ENCODE measurements at places on chromosomes 4 and X. TPM values are rescaled to one million over a fixed set of nuclear protein-coding genes. Genes with fewer than 3 reads are reported as not detected.

- DNase-seq = no peak
Measured at GRCh38 chrX:19174401-19175025, 52.2 kb upstream of the ADGRG2 start.

GRCh38 chr4:114879916-114880669 lies 233.3 kb downstream of the NDST4 start:
- no peak for DNase-seq

DNA sequence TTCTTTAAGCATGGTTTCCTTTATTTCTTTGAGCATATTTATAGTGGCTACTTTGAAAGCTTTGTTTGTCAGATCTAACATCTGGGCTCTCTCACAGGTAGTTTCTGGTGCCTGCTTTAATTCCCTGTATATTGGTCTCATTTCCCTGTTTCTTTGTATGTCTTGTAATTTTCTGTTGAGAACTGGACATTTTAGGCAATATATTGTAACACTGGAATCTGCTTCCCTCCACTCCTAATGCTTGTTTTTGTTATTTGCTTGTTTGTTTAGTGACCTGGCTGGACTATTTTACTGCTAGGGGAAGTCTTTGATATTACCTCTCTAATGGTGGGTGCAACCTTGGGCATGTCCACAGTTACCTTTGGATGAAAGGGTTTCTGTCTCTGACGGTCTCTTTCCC lies 25.0 kb downstream of the BMPR1B start:
- no peak for DNase-seq

DNA sequence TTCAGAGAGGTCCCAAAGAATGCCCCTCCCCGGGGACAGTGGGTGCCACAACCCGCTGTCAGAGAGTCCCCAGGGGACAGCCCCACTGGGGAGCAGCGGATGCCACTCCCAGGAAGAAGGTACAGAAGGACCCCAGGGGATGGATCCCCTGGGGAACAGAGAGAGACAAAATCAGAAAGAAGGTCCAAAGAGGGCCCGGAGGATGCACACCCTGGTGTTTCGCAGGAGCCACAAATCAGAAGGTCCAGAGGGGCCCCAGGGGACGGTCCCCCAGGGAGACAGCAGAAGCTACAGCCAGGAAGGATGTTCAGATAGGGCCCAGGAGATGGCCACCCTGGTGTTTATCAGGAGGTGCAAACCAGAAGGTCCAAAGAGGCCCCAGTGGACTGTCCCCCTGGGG lies 1.4 kb downstream of the TEX13D start:
- DNase-seq = no peak

- DNase-seq = no peak
Measured at GRCh38 chr4:73725985-73726384, 14.4 kb upstream of the CXCL8 start.

- no peak for DNase-seq
Measured at GRCh38 chrX:154828016-154828408, 6.5 kb downstream of the SMIM9 start.

GRCh38 chrX:152913346-152913745 lies 15.5 kb downstream of the ZNF185 start:
- DNase-seq = no peak

- DNase-seq = peak; percentile 14
Measured at GRCh38 chr4:162497564-162498167, 333.9 kb upstream of the FSTL5 start.

- no peak for DNase-seq
Measured at GRCh38 chrX:72461766-72462165, 110.9 kb downstream of the HDAC8 start.

GRCh38 chr4:29058531-29058930 lies 1661.6 kb upstream of the PCDH7 start:
- DNase-seq = no peak

DNA sequence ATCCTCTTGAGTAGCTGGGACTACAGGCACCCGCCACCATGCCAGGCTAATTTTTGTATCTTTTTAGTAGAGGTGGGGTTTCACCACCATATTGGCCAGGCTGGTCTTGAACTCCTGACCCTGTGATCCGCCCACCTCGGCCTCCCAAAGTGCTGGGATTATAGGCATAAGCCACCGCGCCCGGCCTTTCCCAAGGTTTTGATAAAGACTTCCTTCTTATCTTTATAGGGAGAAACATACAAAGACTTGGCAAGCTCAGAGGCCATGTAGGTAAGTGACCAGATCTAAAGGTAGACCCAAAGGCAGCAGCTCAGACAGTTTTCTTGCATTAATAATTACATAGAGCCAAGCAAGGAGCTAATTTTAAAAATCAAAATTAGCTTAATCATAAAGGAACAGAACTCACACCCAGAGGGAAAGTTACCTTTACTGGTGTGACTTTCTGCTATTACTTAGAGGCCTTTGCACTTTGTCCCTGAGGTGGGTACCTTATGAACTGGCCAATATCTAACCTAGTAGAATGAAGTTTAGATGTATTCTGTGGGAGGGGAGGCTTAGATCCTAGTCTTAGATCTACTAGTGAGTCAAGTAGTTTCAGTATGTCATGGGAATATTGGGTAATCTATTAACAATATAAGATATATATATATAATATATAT lies 67.3 kb downstream of the HPGD start:
- DNase-seq = no peak

GRCh38 chrX:112820364-112821268 lies 20.0 kb downstream of the AMOT start:
- DNase-seq = no peak

GRCh38 chrX:18449236-18449635 lies 23.8 kb downstream of the CDKL5 start:
- DNase-seq = no peak

DNA sequence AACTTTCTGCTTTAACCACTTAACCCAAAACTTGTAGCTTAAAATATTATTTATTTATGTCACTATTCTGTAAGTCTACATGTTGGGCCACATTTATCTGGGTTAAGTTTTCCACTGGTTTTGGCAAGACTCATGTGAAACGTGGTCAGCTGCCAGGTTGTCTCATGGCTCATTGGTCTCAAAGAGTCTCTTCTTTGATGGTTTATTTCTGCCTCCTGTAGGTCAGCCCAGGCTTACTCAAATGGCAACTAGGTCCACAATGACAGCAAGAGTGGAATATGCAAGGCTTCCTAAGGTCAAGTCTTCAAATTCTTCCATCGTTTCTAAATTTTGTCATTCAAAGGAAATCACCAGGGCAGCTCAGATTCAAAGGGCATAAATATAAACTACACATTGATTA lies 828.7 kb downstream of the PCDH7 start:
- no peak for DNase-seq

- no peak for DNase-seq
Measured at GRCh38 chr4:39933671-39934590, 43.8 kb downstream of the PDS5A start.

HSD17B13 gene
- 0.41 TPM for total RNA-seq

AMBN gene
- 1.2 TPM for total RNA-seq

UGT2B11 gene
- total RNA-seq = not detected

VCX gene
- not detected for total RNA-seq

All from frontal cortex (tissue), 4 donors.